Fibroblast of skin of left biceps (primary cell): ENCODE measurements at places on chromosomes 12 and 14.

GRCh38 chr12:109192358-109192757 is 76.0 kb downstream of the ACACB start:
- DNase-seq, result no peak

DNA sequence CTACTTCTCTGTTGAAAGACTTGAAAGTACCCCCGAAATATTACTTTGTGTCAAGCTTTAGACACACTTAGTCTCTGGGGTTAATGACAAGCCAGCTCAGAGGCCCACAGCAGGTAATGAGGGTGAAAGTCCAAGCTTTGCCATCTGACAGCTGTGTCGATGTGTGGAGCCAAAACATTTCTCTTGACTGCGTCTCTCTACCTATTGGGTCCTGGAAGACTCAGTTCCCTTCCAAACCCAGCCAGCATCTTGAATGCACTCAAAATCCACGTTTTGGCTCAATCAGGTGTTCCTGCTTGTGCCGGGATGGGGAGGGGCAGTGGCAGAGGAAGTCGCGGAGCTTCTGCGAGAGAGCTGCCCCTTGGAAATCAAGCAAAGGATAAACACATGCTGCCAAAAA is 3.2 kb downstream of the PLXNC1 start:
- no peak for DNase-seq

- DNase-seq, result no peak
These were observed 7.9 kb downstream of the IFFO1 start for GRCh38 chr12:6547987-6548386.

GRCh38 chr12:51388069-51388799 is 3.0 kb downstream of the GALNT6 start:
- DNase-seq, result no peak

GRCh38 chr14:80385336-80385735 is 174.0 kb upstream of the DIO2 start:
- DNase-seq, result no peak

- no peak for DNase-seq
These were observed 323.8 kb downstream of the BCAT1 start for GRCh38 chr12:24625103-24625502.

DNA sequence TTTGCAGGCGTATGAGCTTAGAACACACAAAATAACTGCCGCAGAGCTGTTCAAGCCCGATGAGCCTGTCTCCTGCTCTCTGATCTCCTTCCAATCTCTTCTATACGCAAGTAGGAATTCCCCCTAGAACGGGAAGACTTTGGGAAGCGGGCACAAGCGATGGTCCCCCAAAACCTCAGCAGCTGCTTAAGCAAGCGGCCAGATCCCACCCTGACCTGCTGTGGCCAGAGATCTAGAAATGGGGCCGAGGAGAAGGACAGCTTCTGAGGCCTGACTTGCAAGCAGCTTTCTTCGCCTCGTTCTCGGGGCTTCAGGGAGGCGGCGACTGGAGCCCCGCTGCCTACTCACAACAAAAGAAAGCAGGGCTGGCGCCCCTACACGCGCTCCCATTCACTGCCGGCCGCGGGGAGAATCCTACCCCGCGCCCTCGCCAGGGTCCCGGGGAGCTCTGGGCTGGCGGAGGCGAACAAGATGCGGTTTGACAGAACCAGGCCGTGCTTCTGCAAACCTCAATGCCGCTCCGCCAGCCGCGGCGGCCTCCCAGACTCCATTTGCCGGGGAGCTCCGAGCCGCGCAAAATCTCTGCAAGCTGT is 922 bp downstream of the TBX5 start:
- DNase-seq, result no peak

DNA sequence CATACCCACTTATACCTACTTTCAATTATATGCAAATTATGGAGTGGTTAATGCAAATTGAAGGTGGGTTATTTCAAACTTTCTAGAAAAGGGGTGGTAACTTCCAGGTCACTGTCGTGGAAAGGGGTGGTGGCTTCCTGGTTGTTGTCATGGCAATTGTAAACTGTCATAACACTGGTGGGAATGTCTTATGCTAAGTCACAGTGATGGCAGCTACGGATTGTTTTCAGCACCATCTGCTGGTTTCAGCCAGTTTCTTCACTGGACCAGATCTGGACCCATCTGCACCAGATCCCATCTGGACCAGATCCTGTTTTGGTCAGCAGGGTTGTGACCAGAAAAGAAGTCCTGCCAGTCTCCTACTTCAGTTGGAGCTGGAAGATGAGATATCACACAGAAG is 1469.3 kb downstream of the AACS start:
- DNase-seq, result no peak

DNA sequence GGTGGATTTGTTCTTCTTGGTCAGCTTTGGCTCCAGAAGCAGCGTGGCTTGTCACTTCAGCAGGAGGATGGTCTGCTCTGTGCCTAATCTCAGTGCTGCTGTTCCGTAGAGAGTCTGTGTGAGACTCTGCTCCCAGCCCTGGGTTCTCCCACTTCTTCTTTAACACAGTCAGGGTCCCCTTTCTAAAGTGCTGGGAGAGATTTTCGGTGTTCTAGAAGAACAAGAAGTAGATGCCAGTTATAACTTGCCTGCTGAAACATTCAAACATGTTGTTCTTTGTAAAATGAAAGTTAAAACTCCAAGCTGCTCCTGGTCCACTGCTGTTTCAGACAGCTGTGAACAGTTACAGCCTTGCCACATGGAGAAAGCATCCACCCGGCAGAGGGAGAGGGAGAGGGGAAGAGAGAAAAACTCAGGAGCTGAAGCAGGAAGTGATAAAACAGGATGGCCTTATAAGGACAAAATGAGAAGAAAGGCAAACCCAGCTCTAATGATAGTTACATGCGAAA is 55.2 kb upstream of the CERS5 start:
- peak; percentile 85 for DNase-seq

GRCh38 chr12:49428793-49429192 is 61.5 kb downstream of the SPATS2 start:
- DNase-seq, result peak; percentile 20

DNA sequence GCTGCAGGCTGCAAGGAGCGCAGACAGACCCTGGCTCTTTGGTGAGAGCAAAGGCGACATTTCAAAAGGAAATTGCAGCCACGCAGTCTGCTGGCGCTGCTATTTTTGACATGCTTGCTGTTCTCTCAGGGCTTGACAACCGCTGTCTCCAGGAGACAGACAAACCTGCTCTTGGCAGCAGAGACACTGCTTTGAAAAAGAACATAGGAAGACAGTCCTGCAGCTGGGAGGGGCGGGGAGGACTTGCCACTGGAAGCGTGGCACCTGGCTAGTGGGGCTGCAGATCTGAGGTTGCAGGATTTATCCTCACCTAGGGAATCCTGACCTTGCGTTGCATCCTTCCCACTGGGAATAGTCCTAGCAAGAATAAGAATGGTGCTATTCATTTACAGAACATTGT is 91.8 kb upstream of the KCNA1 start:
- no peak for DNase-seq

- no peak for DNase-seq
These were observed 94.3 kb downstream of the C12orf42 start for GRCh38 chr12:103401421-103401820.

DNA sequence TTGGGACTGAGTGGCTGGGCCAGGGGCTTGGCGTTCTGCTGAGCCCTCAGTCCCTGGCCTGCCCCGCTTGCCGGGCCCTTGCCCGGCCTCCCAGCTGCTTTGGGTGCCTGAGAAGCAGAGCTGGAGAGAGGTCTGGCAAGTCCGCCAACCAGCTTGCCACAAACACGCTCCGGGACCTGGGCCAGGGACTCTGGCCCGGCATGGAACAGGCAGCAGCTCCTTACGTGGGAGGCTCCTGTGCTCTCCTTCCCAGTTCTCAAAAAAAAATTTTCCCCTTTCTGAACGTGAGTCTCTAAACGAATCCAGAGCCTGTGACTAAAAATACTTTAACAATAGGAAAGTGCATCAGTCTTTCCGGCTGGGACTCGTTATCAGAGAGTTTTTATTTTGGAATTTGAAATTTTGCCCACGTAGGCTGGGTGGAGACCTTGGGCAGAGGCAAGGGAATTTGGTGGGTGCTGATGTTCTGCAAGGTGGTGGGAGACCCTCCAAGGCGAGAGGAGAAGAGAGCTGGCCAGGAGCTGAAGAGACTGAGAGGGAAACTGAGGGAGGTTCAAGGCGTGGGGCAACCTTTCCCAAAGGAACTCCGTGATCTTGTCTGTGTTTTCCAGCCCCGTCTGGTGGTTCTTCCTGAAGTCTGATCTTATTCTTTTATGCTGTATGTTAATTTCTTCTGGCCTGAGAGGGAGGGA is 6.8 kb upstream of the NR4A1 start:
- no peak for DNase-seq

- DNase-seq, result no peak
These were observed 24.4 kb upstream of the CD27 start for GRCh38 chr12:6420364-6420763.

- DNase-seq, result no peak
These were observed 58.9 kb downstream of the DIO3 start for GRCh38 chr14:101620031-101620788.

DNA sequence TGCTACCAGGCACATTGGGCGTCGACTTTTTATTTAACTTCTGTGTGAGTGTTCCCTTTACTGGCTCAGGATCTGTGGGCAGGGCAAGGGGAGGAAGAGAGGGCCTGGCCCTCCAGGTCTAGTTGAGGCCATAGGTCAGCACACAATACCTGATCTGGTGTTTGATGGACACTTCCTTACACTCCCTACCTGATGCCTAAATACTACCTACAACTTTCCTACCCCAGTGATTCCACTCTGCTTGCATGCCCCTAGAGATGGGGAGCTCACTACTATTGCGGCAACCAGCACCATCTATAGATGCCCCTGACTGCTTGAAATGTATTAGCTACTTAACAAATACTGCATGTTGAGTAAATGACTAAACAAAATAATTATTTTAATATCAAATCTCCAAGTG is 20.8 kb upstream of the BEGAIN start:
- no peak for DNase-seq

DNA sequence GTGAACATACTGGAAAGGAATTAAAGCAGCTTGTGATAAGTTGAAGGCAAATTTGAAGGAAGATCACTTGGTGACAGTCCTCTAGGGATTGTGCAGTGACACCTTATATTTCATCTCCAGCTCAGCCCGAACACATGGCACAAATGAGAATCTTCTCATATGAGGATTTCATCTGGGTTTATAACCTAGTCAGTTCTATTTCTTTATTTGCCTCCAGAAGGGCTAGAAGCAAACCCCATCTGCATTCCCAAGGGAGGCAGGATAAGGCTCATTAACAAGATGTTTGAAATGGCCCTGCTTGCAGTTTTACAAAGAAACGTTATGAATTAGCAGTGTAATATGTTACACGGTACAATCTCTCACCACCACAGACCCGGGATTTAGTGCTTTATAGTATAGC is 90.7 kb upstream of the KRR1 start:
- no peak for DNase-seq

DNA sequence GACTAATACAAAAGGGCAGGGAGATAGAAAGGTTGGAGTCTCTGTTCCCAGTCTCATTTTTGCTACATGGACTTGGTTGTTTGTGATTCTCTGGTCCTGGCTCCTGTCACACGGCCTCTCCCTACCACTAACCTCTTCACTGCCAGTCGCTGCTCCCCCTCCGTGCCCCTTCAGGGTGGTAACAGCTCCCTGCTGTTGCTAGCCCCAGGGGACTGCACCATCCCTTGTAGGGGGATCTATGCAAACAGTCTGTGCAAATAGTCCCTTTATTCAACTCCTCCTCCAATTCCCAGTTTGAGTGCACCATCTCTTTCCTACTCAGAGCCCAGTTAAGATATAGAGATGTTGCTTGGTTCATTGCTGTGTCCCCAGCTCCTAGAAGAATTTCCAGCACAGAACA is 51.1 kb downstream of the CCDC60 start:
- DNase-seq, result no peak

GRCh38 chr12:124639122-124639806 is 71.9 kb upstream of the NCOR2 start:
- DNase-seq, result no peak

DNA sequence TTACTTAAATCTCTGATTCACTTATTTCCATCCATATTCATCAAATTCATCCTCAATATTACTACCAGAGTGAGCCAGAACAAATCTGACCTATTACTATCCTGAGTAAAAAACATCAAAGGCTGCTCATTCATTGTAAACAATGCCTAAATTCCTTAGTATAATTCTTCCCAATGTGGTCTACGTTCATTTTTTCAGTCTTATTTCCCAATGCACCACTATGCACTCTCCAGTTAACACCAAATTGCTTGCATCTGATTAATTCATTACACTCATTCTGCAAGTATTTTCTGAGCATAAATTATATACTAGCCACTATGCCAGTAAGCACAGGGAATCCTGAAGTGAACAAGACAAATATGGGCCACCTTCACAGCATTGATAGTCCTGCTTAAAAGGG is 110.0 kb downstream of the EPS8 start:
- DNase-seq, result peak; percentile 65

GRCh38 chr12:124762791-124763593 is 100.7 kb downstream of the SCARB1 start:
- DNase-seq, result no peak

GRCh38 chr14:96920023-96920422 is 122.8 kb downstream of the VRK1 start:
- DNase-seq, result no peak

DNA sequence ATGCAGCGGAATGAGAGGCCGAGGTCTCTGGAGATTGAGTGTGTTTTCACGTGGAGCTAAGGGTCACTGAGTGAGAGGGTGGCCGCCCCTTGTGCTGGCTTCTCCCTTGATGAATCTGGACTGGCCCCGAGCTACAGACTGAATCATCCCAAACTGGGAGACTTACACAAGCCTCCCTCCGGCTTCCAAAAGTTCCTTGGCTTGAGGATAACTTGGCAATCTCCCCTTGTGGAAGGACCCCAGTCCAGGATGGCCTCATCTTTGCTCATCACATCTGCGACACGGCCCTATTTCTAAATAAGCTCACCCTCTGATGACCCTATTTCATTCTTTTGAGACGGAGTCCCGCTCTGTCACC is 41.5 kb upstream of the FBRSL1 start:
- no peak for DNase-seq

DNA sequence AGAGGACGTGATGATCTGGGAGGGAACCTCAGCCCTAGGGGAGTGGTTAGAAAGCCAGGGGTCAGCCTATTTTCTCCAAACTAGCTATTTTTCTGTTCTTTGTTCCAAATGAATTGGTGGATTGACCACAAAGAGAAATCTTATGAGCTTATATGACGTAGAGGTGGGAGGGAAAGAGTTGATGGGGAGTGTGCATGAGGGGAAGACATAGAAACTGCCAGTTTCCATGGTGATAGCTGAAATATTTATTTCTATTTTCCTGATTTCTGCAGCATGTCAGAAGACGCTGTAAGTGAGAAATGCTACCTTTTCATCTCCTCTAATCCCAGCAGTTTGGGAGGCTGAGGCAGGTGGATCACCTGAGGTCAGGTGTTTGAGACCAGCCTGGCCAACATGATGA is 51.4 kb upstream of the CISTR start:
- no peak for DNase-seq

GRCh38 chr14:90412058-90412457 is 15.2 kb downstream of the CALM1 start:
- DNase-seq, result no peak

GRCh38 chr14:74302152-74302628 is 544 bp downstream of the ABCD4 start:
- DNase-seq, result peak; percentile 9

GRCh38 chr14:77488558-77488957 is 10.1 kb downstream of the ISM2 start:
- DNase-seq, result no peak

GRCh38 chr12:20520532-20520931 is 152.2 kb downstream of the PDE3A start:
- DNase-seq, result no peak

- no peak for DNase-seq
These were observed 83.0 kb downstream of the TRAFD1 start for GRCh38 chr12:112208301-112208910.

GRCh38 chr12:97075161-97075933 is 168.3 kb downstream of the NEDD1 start:
- DNase-seq, result no peak
